ENCODE measurements at places on chromosomes 7 and 10.

DNA sequence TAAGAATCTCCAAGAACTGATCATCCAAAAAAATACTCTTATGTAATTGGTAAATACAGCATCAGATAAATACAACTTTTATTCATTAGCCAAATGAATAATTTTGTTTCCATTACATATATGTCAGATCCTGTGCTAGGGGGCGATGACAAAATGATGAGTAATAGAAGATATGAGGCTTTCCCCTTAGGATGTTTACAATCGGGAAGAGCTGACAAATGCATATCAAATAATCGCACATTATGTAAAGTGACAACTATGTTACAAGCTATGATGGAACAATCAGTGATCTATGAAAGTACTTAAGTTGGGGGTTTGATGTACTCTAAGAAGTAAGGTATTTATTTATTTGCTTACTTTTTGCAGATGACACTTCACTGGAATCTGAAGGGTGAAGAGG, 465.6 kb upstream of the VSTM2A start:
- no peak for DNase-seq

- DNase-seq = no peak
Observed at GRCh38 chr10:109963439-109963838, 40.1 kb upstream of the XPNPEP1 start.

GRCh38 chr7:22771194-22771871, 44.3 kb downstream of the IL6 start:
- no peak for DNase-seq

GRCh38 chr7:2112261-2113198, 120.2 kb downstream of the MAD1L1 start:
- no peak for DNase-seq

DNA sequence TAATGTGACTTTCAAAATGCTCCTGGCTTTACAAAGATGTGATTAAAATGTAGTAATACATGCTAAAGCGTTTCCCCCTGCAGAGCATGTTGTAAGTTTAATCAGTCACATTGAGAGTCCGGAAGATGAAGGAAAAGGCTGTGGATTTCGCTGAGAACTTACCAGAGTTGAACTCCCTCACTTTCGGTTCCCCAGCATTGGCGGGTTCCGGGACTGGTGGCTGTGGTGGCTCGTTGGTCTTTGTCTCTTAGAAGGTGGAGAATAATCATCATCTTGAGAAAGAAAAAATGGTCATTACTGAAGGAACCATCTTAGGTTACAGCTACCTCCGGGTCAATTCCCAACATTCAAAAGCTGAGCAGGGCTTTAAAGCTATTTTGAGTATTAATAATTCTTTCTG, 9.6 kb upstream of the NUPR2 start:
- no peak for DNase-seq

- DNase-seq = peak; percentile 66
Observed at GRCh38 chr10:43292755-43293676, 26.2 kb upstream of the RASGEF1A start.

DNA sequence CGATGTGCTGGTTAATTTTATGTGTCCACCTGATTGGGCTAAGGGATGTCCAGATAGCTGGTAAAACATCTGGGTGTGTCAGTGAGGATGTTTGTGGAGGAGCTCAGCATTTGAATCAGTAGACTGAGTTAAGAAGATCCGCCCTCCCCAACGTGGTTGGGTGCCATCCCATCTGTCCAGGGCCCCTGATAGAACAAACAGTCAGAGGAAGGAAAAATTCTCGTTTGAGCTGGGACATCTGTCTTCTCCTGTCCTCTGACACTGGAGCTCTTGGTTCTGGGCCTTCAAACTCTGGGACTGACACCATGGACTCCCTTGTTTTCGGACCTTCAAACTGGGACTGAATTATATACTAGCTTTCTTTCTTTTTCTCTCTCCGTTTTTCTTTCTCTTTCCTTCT, 59.6 kb downstream of the CARD11 start:
- no peak for DNase-seq

DNA sequence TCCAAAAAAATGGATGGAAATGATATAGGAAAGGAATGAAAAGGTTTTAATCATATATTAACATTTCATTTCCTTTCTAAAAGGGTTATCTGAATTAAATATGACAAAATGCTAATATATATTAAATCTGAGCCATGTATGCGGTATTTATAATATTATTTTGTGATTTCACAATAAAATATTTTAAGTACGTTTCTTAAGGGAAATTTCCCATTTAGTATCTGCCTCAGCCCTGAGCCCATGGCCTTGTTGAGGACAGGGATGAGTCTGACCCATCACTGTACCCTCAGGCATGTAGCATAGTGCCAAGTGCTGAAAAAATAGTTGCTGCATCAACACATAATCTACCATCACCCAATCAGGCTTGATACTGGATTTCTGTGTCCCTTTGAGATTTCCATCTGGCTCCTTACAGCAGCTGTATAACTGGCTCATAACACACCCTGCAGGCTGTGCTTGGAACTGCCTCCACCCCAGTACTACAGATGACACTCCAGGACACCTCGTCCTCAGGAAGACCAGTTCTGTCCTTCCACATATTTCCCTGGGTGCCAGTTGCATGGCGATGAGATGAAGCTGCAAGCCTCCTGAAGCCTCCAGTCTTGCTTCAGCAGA, 59.4 kb upstream of the ASAH2 start:
- DNase-seq = no peak

DNA sequence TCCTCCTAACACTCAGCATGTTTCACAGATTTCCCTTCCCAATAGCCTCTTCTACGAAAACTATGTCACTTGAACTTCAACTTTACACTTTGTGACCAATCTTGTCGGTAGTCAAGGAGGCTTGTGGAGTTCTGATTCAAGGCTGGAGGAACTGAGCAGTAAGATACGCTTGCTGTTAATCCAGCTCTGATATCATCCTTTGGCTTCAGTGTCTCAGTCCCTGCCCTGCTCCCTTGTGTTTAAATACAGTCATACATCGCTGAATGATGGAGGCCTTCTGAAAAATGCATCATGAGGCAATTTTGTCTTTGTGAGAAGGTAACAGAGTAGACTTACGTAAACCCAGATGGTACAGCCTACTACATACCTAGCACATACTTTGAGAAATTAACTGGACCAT, 173.6 kb downstream of the RNF133 start:
- DNase-seq = no peak

GRCh38 chr10:71006506-71006905, 118.1 kb upstream of the PCBD1 start:
- DNase-seq = no peak

DNA sequence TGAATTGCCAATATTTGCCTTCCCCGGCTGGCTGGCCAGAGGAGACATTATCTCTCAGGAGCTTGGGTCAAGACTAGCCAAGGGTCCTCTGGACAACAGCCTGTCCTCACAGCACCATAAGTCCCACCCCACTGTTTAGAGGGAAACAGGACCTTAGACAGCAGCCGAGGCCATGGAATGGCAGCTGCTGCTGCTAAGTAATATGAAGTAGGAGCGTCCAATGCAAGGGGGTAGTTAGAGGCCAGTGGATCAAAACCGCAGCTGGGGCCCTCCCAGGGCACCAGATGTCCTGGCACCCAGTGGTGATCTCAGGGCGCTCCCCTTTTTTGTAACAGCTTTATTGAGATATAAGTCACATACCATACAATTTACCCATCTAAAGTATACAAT, 12.9 kb upstream of the KCP start:
- no peak for DNase-seq

DNA sequence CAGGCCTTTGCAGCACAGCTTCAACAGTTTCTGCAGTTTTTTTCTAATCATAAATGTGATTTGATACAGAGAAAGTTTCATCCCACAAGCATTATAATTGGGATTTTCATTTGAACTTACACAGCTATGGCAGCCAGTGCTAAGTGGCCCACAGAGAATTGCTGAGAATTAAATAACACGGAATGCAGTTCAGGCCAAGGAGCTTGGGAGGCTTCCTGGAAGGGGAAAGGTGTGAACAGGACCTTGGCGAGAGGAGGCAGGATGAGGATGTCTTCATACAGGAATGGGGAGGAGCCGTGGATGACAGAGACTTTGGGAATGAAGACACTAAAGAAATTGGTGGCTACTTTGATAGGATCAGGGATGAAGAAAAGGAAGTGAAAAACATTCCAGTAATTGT, 95.3 kb downstream of the ZNF22 start:
- DNase-seq = no peak

DNA sequence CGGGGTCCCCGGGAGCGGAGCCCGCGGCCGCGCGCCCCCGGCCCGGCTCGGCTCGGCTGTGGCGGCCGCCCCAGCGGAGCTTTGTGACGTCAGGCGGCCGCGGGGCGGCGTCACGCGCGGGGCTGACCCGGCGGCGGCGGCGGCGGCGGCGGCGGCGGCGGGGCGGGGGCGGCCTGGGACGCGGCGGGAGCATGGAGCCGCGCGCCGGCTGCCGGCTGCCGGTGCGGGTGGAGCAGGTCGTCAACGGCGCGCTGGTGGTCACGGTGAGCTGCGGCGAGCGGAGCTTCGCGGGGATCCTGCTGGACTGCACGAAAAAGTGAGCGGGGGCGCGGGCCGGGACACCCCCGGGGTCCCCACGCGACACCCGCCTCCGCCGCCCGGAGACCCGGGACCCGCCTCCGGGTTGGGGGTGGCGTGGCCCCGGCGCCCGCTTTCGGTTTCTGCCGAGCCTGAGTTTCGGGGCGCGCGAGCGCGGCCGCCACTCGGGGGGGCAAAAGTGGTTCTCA, at the start of gene PWWP2B:
Gene PWWP2B, plus strand, starts transcription at position 165 of the 506 bp plus-strand sequence. Its CDS starts 27 bp downstream, at position 192.
- peak; percentile 43 for DNase-seq

- DNase-seq = peak; percentile 56
Observed at GRCh38 chr10:53601260-53601875, 828.8 kb upstream of the MBL2 start.

- DNase-seq = no peak
Observed at GRCh38 chr7:139362302-139362701, 2.6 kb downstream of the LUC7L2 start.

DNA sequence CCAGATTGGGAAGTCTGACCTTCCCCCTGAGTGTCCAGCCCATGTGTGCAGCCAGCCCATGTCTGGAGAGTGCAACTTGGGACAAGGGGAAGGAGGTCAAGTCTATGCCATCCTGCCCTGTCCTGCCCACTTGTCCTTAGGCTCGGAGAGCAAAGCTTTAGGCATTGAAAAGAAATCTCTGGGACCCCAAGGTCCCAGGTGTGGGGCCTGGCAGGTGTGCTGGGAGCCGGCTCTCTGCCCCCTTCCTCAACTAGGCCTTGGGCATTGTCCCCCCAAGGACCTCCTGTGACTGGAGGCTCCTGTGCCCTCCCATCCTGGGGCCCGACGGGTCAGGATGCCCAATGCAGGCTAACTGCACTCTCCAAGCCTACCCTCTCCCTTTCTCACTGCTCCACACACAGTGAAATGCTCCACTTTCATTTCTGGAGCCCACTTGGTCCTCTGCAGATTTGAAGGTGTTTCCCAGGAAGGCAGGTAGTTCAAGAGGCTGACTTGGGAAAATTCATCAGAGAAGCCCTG, 124.7 kb downstream of the PTPN20 start:
- no peak for DNase-seq

DNA sequence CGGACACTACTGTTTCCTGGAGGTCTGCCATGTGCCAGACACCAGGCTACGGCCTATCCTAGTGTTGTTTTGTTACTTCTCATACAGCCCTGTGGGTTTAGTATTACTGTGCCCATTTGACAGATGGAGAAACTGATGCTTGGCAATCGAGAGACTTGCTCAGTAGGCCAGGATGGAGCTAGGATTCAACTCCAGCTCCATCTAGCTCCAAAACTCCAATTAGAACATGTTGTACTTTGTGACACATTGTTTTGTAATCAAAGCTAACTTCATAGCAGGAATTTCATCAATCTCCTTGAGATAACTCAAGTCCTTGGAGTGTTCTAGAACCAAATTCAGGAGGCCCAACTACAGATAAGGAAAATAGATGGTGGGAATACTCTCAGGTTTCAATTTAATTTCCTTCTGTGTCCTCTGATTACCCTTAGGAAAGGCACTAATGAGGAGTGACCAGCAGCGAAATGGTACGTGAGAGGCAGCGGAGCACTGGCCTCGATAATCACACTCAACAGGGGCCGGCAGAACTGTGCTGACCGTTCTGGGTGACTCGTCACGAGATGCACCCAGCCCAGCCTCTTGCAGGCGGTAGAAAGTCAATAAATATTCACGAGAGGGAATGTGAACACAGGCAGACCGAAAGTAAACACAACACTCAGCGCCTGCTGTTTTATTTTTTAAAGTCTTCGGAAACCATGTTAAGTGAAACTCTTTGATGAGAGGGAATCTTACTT, 269.6 kb upstream of the NEBL start:
- DNase-seq = no peak

DNA sequence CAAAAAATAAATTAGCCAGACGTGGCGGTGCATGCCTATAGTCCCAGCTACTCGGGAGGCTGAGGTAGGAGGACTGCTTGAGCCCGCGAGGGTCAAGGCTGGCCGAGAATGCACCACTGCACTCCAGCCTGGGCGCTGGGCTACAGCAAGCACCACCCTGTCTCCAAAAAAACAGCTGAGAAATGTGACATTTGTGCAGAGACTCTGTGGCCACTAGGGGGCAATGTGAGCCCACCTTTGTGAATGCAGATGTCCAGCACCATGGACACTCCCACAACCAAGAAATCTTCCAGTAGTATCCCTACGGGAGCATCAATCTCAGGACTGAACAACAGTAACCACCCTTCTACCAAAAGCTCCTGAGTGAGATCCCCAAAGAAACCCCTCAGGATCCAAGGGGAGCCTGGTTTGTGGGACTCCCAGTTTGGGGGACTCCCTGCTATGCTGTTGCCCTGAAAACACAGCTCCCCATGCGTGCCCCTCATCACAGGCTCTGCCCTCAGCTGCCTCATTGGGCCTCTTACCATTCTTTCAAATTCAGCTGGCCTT, 6.2 kb upstream of the AHCYL2 start:
- DNase-seq = peak; percentile 87

GRCh38 chr7:137462847-137463246, 119.3 kb upstream of the PTN start:
- no peak for DNase-seq

- no peak for DNase-seq
Observed at GRCh38 chr7:148782757-148783456, 84.2 kb downstream of the CUL1 start.

DNA sequence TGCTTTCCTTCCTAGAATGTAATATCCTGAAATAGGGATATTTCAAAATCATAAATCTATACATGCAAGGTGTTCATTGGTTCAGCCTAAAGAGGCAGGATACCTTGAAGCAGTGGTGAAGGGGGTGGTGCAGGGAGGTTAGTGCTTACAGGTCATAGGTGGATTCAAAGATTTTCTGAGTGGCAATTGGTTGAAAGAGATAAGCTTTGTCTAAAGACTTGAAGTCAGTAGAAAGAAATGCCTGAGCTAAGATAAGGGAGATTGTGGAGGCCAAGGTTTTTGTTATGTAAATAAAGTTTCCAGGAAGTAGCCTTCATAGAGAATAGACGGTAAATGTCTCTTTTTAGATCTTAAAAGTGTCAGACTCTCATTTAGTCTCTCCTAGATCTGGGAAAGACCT, 741.2 kb upstream of the ZWINT start:
- no peak for DNase-seq

Data from cardiac fibroblast (primary cell).